ENCODE measurements at places on chromosomes 12 and 14.

DNA sequence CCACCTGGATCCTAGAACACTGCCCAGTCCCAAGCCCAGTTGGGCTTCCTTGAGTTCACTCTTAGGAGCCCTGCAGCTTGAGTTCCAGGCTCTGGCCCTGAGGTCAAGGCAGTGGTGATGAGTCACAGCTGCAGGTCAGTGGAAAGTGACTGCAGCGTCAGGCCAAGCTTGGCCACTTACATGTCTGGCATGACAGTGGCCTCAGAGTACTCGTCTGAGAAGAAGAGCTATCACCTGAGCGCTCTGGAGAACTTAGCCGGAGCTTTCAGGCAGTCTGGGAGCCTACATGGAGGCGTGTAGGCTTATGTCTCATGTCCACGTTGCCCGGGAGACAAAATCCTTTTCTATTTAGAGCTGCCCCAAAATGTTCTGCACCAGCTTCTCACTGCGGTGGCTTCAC lies 75.6 kb downstream of the ARL6IP4 start:
- DNase-seq = no peak

DNA sequence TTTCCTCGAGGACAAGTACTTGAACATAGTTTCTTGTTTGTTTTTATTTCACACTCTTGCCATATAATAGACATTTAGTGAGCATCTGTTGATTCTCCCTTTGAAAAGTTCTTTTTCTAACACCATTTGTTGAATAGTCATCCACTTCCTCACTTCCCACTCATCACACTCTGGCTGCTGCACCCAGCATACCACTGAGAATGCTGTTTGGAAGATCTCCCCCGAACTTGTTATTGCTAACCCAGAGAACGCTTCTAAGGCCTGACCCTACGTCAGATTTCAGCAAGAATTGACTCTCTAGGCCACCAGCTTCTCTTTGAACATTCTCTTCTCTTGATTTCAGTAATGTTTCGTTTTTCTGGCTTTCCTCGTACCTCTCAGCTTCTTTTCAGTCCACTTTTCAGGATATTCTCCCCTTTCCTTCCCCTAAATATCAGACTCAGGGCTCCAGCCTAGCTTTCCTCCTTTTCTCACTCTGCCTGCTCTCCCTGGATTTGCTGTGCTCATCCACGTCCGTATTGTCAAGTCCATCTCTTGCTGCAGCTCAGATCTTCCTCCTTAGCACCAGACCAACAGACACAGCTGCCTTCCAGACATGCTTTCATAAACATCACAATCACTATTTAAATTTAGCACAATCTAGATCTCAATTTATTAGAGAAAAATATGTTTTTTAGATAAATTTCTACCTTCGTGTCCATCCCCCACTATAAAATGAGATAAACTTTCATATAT lies 94.0 kb upstream of the SLC38A4 start:
- no peak for DNase-seq

- no peak for DNase-seq
Measured at GRCh38 chr14:32622742-32623141, 293.6 kb downstream of the AKAP6 start.

GRCh38 chr12:57454566-57455373 lies at the start of gene INHBE:
Gene INHBE, plus strand, starts transcription at chr12:57455307. Its CDS starts 230 bp downstream, at chr12:57455537.
- no peak for DNase-seq

DNA sequence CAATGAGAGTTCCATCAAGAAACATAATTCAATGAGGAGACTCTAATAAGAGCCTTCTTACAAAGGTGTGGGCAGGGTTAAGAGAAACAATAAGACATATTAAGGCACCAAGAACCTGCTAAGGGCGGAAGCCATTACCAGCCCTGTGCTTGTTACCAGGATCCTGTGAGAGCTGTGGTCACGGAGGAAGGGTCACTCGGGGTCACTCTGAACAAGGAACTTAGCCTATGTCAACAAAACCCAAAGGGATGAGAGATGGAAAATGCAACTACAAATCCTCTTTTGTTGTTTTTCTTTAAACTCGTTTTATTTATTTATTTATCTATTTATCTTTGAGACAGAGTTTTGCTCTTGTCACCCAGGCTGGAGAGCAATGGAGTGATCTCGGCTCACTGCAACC lies 460.4 kb upstream of the CCDC196 start:
- DNase-seq = no peak

DNA sequence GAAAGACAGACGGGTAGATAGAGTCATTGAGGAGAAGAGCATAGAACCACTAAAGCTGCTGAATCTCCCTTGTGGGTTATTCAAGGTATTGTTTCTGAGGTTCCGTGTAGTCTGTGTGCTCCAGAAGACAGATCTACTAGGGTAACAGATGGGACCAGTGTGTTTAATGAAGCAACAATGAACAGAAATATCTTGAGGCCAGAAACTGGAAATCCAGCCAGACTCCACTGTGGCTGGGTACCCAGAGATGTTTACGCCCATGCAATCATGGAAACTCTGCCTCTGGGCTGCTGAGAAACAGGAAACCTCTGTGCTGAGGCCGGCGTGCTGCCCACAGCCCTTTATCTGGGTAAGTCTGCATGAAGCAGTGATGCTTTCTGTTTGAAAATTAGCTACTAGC lies 8.3 kb downstream of the PROX2 start:
- no peak for DNase-seq

GRCh38 chr12:80864046-80864735 lies 73.5 kb downstream of the LIN7A start:
- DNase-seq = no peak

All from stimulated activated CD4-positive, alpha-beta T cell treated with anti-CD3 and anti-CD28 coated beads, Interleukin-2, amount 100 ng/mL, for 48 hours (primary cell).